ENCODE measurements at places on chromosomes 5 and 9.

DNA sequence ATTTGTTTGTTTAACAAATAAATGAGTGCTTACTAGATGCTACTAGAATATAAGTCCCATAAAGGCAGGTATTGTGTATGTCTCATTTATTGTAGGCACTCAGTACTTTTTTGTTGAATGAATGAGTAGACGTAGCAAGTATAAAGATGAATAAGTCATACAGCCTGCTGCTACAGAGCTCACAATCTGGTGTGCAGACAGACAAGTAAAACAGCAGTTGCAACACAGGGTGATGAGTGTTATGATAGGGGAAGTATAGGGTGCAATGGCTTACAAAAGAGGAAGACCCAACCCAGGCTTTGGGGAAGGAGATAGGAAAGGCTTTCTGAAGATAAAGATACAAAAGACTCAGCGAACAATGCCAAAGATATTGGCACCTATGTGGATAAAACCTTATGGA, 47.7 kb downstream of the SH3RF2 start:
- no peak for DNase-seq

DNA sequence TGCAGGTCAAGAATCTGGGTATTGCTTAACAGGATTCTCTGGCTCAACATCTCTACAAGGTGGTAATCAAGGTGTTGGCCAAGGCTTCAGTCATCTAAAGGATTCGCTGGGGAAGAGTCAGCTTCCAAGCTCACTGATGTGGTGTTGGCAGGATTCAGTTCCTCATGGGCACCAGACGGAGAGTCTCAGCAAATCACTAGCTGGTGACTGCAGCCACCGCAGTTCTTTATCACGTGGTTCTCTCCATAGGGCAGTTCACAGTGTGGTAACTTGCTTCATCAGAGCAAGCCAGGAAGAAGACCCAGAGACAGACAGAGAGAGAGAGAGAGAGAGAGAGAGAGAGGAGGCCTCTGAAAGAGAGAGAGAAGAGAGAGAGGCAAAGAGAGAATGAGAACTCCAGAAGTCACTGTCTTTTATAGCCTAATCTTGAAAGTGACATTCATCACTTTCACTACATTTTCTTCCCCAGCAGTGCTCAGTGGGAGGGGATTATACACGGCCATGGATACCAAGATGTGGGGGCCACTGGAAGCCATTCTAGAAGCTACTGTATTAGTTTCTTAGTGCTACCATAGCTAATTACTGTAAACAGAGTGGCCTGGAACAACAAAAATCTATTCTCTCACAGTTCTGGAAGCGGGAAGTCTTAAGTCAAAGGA, 109.2 kb upstream of the SMIM23 start:
- DNase-seq, result no peak

DNA sequence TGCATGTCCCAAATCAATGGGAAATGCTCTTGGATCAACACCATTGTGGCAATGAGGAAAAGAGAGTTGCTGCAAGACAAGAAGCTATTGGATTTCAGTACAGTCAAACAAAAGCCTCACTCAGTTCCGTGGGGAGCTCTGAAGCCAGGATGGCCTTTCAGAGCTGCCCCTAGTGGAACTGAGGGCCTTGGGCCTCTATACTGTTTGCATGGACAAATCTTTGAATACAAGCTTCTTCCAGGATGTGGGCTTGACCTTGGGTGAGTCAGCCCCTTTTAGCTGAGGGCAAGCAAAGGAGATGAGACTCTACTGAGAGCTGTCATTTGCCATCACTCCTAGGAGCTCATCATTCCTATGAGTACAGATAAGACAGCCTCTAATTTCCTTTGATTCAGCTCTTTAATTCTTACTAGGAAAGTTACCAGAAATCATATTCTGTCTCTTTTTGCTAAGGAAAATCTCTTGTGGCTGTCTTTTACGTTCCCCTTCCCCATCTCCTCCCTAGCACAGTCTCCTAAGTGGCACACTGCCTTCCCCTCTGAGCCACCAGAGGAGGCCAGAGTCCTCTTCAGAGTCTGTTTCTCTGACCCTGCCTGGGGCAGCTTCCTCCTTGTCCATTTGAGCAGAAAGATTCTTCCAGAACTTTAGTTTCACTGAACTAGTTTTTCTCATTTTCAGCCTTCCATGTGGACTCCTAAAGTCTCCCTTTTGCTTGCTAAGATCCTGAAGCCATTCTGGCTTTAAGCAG, 168.8 kb upstream of the POC5 start:
- DNase-seq, result no peak

GRCh38 chr9:84756731-84757130, 87.2 kb downstream of the NTRK2 start:
- DNase-seq, result no peak

Measured in activated CD4-positive, alpha-beta T cell treated with anti-CD3 and anti-CD28 coated beads, Interleukin-2, Interleukin-6, amounts not matched to agents 100 ng/mL and 50 ng/mL, durations not matched to agents 16 hours and 8 hours (primary cell).